Stimulated activated CD4-positive, alpha-beta T cell treated with anti-CD3 and anti-CD28 coated beads, Interleukin-1b, Interleukin-23, amount 100 ng/mL, for 1 hour (primary cell): ENCODE measurements at places on chromosomes 2 and 18.

DNA sequence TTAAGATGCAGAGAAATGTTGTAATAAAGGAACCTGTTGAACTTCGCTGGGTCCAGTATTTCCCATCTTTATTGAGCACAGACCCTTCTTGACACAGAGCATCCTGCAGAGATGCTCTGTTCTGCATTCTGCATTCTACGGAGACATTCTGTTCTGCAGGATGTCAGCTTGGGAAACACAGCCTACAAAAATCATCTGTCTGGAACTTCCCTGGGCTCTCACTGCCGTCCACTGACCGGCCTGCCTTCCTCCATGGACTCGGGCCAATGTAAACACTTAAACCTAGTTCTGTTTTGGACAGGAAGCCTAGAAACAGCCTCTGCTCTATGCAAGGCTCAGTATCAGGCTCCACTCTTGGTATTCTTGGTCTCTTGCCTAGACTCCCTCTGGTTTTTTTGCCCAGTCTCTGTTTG is 90.0 kb upstream of the PPP1CB start:
- no peak for DNase-seq

GRCh38 chr18:48139431-48140347 is 209.2 kb upstream of the SMAD2 start:
- DNase-seq, result no peak

DNA sequence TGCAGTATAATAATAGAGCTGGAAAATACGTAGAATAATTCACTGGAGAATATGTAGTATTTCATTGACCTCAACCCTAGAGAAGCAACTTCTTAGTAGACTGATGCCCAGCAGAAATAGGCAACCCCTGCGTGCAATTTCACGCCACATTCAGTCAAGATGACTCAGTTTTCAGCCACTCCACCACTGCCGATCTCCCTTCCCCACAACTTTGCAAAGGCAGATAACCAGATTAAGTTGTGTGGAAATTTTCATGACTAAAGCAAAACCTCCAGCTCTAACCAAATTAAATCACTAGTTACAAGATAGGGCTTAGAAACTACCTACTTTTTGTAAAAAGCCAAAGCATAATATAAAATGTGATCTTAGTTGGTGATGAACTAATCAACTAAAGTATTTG is 63.3 kb upstream of the STK17B start:
- DNase-seq, result no peak

DNA sequence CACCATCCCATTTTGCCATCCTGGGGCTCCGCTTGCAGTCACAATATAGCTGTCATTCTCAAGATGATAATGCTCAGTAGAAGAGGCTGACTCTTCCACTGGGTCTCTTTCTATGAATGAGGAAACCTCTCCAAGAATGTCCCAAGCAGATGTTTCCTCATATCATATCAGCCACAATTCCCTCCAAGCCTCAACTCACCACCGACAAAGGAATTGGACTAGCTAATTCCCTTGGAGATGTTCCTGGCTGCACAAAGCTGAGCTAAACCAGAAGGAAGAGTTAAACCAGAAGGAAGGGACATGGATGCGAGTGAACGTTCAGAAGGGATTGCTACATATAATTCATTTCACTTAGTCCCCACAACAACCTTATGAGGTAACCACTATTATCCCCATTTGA is 65.0 kb upstream of the NPAS2 start:
- no peak for DNase-seq

GRCh38 chr18:37553633-37554398 is 11.8 kb downstream of the CELF4 start:
- DNase-seq, result no peak
